ENCODE measurements at places on chromosomes 5 and 9. TPM values are rescaled to one million over a fixed set of nuclear protein-coding genes. Genes with fewer than 3 reads are reported as not detected.

Gene GLDC
- total RNA-seq: not detected

Gene TEX48
- total RNA-seq: not detected

Gene LEAP2
- total RNA-seq: 0.37 TPM

Gene PCDHGA7
- total RNA-seq: 0.91 TPM

GRCh38 chr9:126198854-126199253, 127.8 kb upstream of the MVB12B start:
- no peak for DNase-seq

DNA sequence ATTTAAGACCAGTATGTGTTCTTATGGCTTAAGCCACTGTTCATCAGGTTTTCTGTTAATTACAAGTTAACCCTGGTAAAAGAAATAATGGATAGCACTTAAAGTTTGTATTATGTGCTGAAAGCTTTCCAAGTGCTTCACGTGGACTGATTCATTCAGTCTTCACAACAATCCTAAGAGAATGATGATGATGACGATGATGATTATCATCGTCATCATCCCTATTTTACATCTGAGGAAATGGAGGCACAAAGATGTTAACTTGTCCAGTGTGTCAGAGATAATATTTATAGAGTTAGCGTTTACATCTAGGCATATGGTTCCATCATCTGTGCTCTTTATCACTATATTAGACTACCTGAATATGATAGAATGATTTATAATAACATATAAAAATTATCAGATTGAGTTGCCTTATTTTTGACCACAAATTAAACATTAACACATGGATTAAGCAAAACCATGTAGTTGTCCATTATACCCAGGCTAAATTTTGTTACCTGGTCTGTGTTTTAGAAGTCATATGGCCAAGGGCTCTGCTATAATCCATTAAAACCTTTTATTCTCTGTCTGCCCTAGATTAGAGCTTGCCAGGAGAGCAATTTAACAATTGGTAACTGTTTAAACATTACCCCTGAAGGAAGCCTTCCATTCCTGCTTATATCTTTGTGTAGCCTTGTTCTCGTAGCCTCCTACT, 102.3 kb upstream of the MAP3K1 start:
- no peak for DNase-seq

GRCh38 chr5:133035224-133035623, 8.9 kb upstream of the ZCCHC10 start:
- no peak for DNase-seq

GRCh38 chr5:2797160-2797559, 45.7 kb upstream of the IRX2 start:
- DNase-seq: no peak

DNA sequence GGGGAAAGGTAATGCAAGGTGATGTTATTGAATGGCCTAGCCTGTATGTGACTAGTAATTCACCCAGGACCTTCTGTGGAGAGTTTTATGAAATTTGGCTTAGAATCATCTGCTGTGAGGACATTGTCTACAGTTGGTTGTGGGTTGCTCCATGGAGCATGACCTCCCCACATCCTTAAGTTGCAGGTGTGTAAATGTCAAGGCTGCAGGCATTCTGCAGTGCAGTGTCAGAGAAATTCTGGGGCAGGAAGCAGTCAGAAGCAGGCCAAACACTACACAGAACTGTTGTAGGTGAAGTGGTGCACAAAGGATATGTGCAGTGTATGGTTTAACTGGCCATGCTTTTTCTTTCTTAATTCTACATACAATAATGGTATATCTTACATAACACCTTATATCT, 588.3 kb downstream of the EBF1 start:
- no peak for DNase-seq

DNA sequence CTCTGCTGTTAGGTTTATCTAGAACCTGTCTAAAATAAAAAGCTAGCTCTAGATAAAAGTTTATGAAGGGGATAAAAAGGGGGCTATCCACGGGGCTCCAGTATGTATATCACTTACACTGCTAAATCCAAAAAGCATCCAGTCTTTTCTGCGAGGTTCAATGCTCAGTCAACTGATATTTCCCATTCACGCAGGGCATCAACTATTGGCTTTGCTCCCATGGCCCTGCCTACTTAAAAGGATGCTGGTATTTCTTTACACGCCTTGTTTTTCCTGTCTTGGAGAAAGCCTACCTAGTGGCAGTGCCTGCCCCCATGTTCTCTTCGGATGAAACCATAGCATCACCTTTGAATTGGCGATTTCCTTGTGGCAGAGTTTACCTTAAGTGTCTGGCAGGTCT, 8.1 kb downstream of the SPRY4 start:
- DNase-seq: no peak

DNA sequence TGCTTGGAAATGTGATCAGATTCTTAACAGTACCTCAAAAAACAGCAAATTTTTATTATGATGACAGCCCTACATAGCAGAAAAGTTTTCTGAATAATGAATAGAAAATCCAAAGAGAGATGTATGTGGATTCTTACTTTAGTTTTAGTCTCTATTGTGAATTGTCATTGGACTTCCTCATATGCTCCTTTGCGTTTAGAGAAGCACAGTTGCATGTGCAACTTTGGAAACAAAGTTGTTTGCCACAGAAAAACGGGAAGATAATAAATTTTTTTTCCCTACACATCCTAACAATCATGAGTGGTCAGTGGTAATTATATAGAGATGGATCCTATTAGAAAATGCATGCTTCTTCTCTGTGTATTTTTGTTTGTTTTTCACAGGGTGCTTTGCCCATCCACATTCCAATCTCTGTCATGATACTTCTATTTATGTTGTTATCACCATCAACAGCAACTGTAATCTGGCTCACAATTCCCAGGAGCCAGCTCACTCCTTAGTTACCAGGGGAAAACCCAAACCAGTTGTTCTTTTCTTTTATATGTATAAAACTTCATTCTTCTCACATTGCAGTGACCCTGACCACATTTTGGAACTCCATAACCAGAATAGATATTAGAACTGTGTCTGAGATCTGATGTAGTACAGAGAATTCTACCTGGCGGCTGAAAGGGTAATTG, 118.7 kb downstream of the NDUFS4 start:
- DNase-seq: no peak

- DNase-seq: no peak
Observed at GRCh38 chr5:53590759-53591158, 30.3 kb downstream of the NDUFS4 start.

DNA sequence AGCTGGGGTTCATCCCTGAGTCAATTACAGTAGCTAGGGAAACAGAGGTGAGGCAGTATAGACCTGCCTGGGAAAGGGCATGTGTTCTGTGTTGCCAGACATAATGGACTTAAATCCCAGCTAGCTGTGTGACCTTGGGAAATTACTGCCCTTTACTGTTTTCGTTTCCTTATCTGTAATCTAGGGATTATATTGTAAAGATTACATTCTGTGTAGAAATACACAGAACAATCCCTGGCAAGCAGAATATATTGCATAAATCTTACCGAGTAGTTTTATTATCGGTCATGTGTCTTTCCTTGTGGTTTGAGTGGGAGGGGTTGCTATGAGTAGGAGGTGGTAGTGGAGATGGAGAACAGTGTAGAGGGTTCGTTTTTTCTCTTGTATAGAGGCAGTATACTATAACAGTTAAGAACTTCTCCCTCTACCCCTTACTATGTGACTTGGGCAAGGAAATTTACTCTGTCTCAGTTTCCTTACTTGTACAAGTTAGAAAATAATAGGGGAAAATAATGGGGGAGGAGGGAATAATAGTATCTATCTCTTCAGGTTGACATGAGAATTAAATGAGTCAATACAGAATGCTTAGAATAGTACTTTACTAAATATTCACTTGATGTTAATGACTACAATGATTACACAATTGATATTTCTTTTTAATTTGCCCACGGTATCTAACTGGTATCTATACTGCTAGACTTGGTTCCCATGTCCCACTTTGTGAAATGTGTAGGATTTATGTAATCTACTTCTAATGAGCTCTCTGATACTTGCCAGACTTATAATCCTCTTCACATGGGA, 7.1 kb upstream of the DMXL1 start:
- DNase-seq: no peak

DNA sequence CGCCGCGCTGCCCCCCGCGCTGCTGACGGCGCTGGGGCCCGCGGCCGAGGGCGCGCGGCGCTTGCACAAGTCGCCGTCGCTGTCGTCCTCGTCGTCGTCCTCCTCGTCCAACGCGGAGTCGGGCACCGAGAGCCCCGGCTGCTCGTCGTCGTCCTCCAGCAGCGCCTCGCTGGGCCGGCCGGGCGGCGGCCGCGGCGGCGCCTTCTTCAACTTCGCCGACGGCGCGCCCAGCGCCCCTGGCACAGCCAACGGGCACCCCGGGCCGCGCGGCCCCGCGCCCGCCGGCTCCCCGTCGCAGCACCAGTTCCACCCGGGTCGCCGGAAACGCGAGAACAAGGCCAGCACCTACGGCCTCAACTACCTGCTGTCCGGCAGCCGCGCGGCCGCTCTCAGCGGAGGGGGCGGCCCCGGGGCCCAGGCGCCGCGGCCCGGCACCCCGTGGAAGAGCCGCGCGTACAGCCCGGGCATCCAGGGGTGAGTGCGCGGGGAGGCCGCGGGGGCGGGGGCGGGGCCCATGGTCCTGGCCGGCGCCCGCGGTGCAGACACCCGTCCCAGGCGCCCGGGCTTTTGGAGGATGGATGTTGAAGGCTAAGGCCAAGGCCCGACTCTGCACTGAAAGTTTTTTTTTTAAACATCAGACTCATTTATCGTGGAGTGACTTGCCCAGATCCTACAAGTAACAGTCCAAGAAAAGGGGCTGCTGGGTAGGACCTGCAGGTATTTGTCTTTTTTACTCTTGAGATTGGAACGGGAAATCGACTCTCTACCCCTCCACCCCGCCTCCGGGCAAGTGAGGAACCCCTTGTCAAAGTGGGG, 1.2 kb downstream of the TENT4A start:
- peak; percentile 48 for DNase-seq

DNA sequence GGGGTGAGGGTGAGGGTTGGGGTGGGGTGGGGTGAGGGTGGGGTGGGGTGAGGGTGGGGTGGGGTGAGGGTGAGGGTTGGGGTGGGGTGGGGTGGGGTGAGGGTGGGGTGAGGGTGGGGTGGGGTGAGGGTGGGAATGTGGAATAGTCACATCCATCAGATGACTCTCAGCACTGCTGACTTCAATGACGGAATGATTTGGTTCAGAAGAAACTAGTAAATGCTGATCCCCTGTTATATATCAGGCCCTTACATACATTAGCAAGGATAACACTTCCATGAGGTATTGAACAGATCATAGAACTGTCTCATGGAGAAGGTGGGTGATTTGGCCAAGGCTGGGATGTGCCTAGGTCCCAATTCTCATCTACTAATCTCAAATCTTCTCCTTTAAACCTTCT, 24.5 kb upstream of the C5orf47 start:
- DNase-seq: no peak

DNA sequence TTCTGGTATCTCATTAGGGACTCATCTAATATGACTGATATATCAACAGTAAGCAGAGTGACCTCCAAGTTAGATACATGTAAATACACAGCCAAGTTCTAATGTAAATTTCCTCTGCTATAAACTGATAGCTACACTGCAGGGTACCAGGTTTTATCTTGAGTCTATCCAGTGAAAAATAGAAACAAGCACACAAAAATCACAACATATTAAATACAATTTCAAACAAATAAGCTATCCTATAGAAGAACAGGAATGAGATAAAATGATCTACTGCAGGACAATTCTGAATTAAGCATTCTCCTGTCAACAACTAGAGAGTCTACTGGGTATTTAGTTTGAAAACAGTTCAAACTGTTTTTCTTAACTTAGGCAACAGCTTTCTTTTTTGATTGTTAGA, 42.7 kb downstream of the NR3C1 start:
- no peak for DNase-seq

DNA sequence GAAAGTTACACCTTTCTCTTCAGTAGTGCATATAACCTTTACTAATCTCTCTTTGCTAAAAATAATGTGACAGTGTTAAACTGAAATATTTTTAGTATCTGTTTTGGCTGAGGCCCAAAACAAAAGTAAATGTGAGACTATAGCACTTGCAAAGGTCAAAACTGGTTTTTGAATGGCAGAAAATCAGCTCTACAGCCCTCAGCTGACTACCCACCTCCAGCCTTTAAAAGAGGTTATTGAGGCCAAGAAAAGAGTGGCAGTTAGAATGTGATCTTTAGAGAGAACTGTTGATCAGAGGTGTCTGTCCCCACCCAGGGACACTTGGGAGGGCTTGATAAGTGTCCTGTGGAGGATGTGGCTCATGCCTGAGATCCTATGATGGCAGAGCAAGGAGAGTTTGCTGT, 30.9 kb downstream of the PRKACG start:
- no peak for DNase-seq

- peak; percentile 61 for DNase-seq
Observed at GRCh38 chr5:132489871-132490483, 596 bp downstream of the IRF1 start.

DNA sequence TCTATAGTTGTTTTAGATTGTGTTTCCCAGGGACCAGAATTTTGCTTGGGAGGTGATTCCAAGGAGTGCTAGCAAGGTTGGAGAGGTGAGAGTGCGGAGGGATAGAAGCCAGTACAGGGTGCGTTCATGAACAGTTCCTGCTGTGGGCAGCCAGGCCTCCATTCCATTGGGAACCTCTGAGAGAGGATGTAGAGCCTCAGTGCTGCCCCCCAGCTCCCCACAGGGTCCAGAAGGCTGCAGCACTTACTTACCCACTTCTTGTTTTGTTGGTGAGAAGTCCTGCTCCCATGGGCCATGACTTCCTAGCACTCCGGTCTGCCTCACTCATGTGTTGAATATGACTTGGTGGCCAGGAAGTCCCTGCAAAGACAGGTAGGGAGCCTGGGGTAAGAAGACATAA, 128.2 kb upstream of the GAS1 start:
- no peak for DNase-seq

GRCh38 chr9:112120439-112120925, 54.6 kb downstream of the SUSD1 start:
- DNase-seq: no peak

- DNase-seq: no peak
Observed at GRCh38 chr5:97726106-97726505, 543.1 kb upstream of the RIOK2 start.

- DNase-seq: no peak
Observed at GRCh38 chr9:134631881-134632280, 9.7 kb upstream of the COL5A1 start.

DNA sequence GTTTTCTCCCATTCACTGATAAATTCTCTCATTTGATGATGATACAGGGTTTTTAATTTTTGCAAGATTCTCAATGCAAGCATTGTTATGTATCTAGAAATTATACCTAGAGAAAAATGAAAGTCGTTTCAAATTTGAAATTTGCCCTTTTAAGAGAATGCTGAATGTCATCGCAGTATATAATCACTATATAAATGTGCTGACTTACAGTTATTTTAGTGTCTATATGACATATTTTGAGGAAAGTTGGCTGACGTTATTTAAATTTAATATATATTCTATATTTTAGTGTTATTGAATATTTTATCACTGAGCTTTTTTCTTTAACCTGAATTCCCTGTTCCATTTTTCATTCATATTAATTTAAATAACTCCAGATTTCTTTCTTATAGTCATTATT, 29.8 kb downstream of the LYRM7 start:
- no peak for DNase-seq

- DNase-seq: no peak
Observed at GRCh38 chr9:98344581-98344980, 89.1 kb upstream of the TBC1D2 start.

GRCh38 chr9:88736136-88736637, 201.2 kb downstream of the NXNL2 start:
- DNase-seq: no peak

Data from SJSA1 (cell line).